AG08396 (cell line): ENCODE measurements at places on chromosomes 3 and 15.

GRCh38 chr3:192687488-192688152, 39.7 kb downstream of the FGF12 start:
- no peak for DNase-seq

- DNase-seq, result no peak
Observed at GRCh38 chr15:101120987-101121386, 130.9 kb downstream of the CHSY1 start.

DNA sequence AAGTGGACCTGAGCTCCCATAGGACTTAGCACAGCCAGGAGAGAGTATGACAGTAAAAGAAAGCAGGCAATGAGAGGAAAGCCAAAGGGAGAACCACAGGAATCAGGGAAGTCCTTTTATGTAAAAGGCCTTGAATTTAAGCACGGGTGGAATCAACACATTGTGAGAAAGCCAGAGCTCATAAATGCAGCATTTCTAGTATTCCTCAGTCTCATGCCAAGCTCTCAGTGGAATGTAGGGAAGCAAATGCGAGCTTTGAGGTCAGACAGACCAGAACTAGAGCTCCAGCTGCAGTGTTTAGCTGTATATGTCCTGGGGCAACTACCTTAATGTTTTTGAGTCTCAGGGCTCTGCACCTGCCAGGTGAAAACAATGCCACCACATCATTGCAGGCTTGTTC, 132.1 kb upstream of the TRIM42 start:
- no peak for DNase-seq

- DNase-seq, result no peak
Observed at GRCh38 chr3:156071031-156071430, 49.3 kb upstream of the KCNAB1 start.

GRCh38 chr15:56868170-56868569, 50.3 kb upstream of the TCF12 start:
- no peak for DNase-seq

- no peak for DNase-seq
Observed at GRCh38 chr3:18149386-18149785, 275.8 kb downstream of the SATB1 start.

DNA sequence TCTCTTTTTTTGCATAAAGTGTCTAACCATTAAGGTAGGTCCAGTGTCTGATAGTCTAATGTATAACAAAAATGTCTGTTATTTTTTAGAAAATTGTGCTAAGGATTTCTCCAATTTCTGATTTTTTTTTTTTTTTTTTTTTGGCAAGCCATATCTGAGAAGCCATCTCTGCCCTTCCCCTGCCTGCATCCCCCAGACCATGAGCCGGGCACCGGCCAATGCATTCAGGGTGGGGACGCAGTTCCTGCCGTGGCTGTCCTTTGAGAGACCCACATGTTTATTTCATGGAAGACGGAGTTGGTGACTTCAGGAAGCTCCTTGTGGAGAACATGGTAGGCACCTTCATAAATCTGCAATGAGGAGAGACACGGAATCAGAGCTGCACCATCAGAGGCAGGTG, 19.2 kb downstream of the ABTB1 start:
- no peak for DNase-seq
